Esophagus squamous epithelium (tissue), 5 donors: ENCODE measurements at places on chromosomes 1 and 21.

DNA sequence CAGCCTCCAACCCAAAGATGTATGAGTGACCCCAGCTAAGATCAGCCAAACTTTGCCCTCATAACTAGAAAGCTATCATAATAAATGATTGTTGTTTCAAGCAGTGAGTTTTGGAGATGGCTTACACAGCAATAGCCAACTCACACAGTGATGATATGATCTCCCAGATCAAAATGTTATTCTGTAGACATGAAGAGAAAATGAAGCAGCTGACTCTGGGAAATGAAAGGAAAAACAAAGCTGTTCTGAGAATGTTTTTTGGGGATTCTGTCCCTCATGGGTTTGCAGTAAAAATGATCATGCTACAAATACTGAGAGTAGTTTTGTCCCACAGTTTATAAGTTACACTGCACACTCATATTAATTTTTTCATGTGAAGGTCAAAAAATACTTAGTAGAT, 617.8 kb downstream of the MRPL39 start:
- no peak for DNase-seq

DNA sequence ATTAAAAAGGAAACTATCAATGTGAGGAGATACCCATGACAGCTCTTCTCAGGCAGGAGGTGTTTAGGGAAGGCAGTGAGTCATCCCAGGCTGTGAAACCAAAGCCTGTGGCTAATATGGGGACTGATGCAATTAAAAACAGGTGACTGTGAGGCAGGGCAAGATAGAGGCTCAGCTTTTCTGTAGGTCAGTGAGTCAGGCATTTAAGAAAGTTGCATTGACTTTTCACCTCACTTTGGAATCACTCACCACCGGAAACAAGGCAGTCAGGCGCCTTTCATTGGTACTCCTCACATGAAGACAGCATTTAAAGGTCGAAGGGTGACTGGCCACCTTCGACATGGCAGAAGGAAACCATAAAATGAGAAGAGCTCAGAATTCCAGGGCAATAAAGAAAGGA, 54.5 kb downstream of the PAPPA2 start:
- no peak for DNase-seq

- no peak for DNase-seq
These were observed 6.1 kb downstream of the AADACL4 start for GRCh38 chr1:12649971-12650421.

DNA sequence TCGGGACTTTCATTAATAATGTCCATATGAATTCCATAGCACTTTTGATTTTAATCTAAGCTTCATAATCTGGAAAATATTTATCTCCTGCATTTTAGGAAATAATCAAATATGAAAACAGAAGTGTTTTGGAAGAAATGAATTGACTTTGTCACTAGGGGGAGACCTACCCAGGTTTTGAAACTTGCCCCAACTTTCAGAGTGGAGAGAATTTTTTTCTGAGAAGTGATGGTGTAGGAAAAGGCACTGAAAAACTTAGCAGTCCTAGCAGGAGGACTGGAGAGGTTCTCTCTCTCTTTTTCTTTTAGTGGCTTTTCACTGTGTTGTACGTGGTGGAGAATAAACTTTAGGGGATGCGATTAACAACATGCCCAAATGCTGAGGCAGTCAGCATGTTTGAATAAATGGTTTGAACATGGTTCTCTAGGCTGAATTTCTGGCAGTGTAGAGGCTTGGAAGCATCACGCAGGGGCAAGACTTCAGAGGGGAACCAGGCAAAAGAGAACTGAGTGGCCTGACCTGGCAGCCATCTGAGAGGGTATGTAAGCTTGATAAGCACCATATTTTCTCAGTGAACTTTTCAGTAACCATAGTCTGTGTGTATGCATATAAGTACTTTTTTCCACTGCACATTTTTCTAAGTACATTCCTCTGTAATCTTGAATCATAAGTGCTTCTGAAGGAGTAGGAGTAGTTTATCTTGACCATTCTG, 68.3 kb upstream of the NEK7 start:
- DNase-seq: no peak

GRCh38 chr1:241531195-241532161, 700 bp upstream of the KMO start:
- no peak for DNase-seq

DNA sequence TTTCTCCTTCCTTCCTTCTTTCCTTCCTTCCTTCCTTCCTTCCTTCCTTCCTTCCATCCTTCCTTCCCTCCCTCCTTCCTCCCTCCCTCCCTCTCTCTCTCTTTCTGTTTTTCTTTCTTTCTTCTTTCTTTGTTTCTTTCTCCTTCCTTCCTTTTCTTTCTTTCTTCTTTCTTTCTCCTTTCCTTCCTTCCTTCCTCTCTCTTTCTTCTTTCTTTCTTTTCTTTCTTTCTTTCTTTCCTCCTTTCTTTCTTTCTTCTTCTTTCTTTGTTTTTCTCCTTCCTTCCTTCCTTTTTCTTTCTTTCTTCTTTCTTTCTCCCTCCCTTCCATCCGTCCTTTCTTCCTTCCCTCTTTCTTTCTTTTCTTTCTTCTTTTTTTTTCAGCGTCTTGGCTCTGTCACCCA, 18.1 kb upstream of the IL19 start:
- DNase-seq: no peak

GRCh38 chr1:31669786-31670592, 25.3 kb upstream of the PEF1 start:
- no peak for DNase-seq

DNA sequence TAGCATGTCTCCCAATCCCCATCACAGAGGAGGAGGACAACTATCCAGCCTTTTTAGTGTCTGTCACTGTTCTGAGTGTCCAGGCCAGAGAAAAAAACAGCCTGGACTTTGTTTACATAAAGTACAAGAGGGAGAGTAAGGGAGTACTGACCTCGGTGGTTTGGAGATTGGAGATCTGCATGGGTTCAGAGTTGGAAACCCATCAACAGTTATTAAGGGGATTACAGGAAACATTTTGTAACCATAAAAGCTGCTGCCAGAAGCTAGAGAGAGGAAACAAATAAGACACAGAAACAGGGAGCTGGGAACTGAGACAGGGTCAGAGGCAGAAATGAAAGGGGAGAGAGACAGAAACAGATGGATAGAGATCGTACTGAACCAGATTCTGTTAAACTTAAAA, 131.5 kb upstream of the CTTNBP2NL start:
- no peak for DNase-seq

- DNase-seq: no peak
These were observed at the start of gene LPAR3 for GRCh38 chr1:84892705-84893618. LPAR3 (minus strand) TSS chr1:84893206; CDS start chr1:84866120, 27,086 bp downstream.
